ENCODE measurements at places on chromosomes 12 and 14.

GRCh38 chr12:48956279-48957140, 777 bp downstream of the ARF3 start:
- DNase-seq, result peak; percentile 98

DNA sequence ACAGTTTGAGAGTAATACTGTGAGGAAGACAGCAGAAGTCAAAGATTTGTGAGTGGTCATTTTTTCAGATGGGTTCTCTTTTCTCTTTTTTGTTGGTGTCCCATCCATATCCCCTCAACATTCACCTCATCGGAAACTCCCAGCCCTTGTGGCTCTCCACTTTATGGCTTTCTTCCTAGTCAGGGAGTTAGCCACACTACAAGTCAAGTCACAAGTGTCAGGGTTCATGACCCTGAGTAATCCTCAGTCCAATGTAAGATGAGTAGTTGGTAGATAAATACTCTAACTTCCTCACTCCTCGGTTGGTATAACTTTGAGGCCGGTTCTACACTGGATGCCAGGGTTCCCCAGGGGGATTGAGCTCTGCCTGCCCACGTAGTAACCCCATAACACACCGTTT, 41.4 kb downstream of the PTGER2 start:
- DNase-seq, result peak; percentile 61

DNA sequence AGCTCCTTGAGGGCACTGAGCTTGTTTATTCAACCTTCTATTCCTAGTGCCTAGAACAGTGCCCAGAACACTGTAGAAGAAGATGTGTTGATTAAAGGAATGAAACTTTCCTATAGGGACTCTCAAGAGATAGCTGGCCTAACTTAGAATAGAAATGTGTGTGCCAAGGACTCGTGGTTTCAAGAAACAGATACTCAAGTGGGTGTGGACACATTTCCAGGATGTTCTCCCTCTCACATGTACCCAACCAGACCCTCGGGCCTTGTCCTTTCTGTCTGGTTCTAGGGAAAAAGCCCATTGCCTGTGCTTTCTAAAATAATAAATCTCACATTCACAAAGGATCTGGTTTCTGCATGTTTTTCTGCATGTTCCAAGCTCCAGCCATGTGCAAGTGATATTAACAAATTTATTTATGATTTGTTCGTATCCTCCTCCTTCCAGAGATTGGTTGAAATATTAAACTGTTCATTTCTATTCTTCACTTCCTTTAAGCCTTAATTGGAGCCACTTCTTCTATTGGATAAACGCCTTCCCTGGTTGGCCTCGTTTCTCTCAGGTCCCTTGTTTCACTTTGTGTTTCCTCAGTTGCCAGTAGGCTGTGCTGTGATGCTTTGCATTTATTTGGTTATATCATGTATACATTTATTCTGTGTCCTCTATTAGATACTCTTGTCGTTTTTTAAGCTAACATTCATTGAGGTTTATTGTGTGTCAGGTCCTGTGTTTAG, 89.8 kb downstream of the CRADD start:
- peak; percentile 81 for DNase-seq

DNA sequence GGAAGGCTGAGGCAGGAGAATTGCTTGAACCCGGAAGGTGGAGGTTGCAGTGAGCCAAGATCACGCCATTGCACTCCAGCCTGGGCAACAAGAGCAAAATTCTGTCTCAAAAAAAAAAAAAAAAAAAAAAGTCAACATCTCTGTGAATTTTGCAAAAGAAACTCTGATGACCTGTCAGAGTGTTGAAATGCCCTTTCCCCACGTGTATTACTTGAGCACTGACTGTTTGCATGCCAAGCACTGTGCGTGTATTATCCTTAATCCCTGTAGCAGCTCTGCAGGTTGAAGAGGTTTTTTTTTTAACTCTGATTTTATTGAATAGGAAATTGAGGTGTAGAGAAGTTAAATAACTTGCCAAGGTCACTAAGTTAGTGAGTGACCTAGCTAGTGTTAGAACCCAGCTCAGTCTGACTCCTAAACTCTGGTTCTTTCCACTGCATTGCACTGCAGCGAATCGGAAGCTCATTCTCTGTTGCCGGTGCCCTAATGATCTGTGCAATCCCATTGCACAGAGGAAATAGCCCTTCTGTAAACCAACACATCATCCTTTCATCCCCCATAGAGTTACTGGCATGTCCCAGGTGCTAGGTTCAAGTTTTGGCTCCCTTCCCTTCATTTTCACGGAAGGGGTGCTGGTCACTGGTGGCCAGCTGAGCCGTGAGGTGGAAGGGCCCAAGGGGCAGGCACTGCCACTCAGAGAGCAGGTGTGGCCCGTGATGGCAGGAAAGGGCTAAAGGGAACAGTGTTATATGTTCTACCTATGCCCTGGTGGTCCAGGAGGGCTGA, 122.3 kb downstream of the EML1 start:
- no peak for DNase-seq

DNA sequence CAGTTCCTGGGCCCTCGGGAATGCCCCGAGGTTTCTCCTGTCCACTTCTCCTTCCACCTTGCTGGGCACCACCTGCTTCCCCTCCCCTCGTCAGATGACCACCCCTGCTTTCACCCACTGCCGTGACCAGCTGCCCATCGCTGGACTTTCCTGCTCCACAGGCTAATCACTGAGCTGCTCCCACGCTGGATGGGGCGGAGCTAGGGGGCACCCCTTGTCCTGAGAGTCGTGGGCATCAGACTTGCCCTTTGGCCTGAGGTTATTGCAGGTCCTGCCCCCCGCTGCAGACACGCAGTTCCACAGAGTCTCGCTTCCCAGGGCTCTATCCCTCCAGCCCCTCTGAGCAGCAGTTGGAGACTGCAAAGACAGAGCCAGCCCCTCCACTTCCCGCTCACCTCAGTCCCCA, 427 bp downstream of the SLC6A12 start:
- DNase-seq, result no peak

DNA sequence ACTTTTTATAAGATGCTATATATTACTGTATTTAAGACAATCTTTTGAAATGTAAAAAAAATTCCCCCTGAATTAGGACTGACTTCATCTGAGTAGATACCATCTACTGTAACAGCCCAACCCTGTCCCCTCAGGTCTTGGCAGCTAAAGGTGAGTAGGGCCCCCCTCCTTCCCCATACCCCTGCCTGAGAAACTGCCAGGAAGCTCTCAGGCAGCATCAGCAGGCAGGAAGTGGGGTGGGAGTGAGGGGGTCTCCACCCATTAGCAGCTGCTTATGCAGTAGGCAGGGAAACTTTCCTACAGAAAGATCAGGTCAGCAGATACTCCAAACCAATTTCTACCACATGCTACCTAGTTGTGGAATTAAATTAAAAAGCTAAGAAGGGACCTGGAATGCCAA, 62.5 kb downstream of the PAX9 start:
- no peak for DNase-seq
